Skeletal muscle cell (primary cell): ENCODE measurements at places on chromosomes 13 and 19.
A peak's percentile ranks its signal among the peaks of the same experiment; 100 is the strongest.

DNA sequence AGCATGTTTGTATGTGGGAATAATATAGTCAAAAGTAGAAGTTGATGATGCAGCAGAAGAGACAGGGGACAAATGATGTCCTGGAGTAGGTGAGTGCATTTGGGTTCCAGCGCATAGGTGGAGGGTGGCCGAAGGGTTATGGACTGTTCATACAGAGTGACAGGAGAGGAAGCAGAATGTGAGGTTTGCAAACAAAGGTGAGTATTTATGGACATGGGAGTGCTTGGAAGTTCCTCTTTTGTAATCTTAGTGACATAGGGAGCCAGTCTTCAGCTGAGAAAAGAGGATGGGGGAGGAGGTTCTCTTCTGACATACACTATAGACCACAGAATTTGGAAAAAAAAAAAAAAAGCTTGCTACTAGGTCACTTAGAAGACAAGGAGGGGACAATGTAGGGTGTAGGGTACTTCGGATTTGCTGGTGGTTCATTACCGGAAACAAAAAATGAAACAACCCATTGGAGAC is 331.6 kb downstream of the DLEU7 start:
- no peak for DNase-seq

- no peak for DNase-seq
Observed at GRCh38 chr13:112781881-112782361, 92.1 kb downstream of the ATP11A start.

DNA sequence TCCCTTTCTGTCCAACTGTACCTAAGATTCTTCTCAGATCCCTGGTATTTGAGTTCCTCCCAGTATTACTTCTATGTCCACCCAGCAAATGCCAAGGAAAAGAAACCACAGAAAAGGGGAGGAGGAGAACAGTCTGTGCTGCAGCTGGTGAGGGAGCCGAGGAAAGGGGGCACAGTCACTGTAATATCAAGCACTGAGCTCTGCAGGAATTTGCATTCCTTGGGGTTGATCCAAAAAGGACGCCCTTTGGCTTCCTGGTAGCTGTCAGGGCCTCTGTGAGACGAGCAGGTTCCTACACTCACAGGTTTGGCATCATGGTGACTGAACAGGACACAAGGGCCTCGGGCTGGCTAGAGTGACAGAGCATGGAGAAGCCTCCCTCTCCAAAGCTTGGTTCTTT is 273.4 kb downstream of the NHLRC3 start:
- peak; percentile 13 for DNase-seq

DNA sequence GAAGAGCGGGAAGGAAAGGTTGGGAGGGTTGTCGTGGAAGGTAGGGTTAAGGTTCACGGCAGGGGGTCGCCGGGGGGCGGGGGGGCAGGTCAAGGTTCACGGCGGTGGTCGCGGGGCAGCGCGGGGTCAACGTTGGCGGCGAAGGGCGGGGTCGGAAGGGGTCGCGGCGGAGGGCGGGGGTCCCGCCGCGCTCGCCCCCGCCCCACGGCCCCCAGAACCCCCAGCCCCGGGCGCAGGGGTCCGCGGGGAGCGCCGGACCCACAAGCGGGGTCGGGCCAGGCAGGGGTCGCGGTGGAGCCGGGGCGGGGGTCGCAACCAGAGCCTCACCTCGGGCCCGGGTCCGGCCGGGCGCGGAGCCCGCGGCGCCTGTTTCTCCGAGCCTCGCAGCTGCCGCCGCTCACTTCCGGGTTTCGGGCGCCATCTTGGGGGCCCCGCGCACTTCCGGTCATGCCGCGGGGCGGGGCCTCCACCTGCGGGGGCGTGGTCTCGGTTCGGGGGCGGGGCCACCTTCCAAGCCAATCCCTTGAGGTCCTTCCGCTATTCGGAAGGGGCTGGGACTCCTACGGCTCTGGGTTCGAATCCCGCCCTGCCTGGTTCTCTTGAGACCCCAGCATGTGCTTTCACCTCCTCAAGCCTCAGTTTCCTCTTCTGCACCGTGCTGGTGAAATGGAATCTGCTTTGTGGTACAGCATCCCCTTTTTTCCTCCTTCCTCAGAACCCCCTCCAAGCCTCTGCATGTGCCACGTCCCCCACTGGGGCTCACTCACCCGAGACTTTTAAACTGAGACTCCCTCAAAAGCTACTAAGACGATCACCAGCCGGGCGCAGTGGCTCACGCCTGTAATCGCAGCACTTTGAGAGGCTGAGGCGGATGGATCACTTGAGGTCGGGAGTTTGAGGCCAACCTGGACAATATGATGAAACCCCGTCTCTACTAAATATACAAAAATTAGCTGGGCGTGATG is at the start of gene SBNO2:
TSS of gene SBNO2 (minus strand) at position 424 of the 965 bp plus-strand sequence. CDS start 19,992 bp downstream, outside the sequence.
- DNase-seq, result peak; percentile 36

GRCh38 chr19:31118287-31118955 is 230.8 kb downstream of the TSHZ3 start:
- no peak for DNase-seq

DNA sequence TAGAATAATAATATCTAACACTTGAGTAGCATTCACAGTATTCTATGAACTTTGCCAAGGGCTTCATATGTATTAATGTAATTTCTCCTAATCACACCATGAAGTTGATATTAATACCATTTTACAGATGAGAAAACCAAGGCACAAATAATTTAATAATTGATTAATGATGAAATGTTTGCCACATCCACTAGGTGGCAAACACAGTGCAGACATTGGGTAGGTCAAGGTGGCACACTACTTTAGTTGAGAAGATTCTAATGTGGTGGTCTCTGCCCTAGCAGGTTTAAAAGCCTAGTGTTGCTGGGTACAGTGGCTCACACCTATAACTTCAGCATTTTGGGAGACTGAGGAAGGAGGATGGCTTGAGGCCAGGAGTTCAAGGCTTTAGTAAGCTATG is 412.4 kb downstream of the SUCLA2 start:
- no peak for DNase-seq

DNA sequence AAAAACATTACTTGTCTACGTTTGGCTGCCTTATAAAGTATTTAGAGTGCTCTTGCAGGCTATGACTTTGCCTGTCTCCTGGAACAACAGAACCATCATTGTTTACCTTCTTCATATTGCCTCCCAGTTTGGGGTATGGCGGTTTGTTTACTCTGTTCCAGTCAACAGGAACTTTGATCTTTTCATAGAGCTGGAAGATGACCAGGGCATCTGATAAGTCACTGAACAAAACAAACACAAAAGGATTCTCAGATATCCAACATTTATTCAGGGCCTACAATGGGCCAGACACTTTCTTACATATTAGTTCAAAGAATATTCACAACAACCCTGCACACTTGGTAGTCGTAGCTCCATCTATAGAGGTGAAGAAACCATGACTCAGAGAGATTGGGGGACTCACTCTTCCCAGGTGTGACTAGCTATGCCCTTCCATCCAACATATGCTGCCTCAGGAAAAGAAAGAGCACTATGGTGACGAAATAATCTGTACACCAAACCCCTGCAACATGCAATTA is 38.4 kb upstream of the CPB2 start:
- no peak for DNase-seq

- peak; percentile 3 for DNase-seq
Observed at GRCh38 chr19:53076984-53077383, 26.2 kb downstream of the ZNF160 start.

- no peak for DNase-seq
Observed at GRCh38 chr19:15313649-15314279, 18.6 kb downstream of the BRD4 start.

- no peak for DNase-seq
Observed at GRCh38 chr19:29623726-29624488, 17.8 kb downstream of the POP4 start.

DNA sequence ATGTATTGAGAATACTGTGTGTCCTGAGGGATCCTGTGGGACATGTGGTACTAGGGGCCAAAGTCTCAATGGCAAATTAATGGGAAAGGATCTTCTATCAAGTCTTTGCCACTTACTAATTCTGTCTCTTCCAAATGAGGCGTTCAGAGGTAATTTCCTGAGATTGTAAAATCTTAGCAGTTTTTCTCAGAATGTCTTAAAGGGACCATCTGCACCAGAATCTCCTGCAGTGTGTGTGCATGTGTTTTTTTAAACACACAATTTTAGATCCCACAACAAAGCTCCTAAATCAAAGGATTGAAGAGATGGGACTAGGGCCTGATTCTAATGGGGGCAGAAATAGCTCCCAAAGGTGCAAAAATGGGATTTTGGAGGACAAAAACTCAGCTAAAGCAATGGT is 78.2 kb downstream of the MYO16 start:
- DNase-seq, result no peak

DNA sequence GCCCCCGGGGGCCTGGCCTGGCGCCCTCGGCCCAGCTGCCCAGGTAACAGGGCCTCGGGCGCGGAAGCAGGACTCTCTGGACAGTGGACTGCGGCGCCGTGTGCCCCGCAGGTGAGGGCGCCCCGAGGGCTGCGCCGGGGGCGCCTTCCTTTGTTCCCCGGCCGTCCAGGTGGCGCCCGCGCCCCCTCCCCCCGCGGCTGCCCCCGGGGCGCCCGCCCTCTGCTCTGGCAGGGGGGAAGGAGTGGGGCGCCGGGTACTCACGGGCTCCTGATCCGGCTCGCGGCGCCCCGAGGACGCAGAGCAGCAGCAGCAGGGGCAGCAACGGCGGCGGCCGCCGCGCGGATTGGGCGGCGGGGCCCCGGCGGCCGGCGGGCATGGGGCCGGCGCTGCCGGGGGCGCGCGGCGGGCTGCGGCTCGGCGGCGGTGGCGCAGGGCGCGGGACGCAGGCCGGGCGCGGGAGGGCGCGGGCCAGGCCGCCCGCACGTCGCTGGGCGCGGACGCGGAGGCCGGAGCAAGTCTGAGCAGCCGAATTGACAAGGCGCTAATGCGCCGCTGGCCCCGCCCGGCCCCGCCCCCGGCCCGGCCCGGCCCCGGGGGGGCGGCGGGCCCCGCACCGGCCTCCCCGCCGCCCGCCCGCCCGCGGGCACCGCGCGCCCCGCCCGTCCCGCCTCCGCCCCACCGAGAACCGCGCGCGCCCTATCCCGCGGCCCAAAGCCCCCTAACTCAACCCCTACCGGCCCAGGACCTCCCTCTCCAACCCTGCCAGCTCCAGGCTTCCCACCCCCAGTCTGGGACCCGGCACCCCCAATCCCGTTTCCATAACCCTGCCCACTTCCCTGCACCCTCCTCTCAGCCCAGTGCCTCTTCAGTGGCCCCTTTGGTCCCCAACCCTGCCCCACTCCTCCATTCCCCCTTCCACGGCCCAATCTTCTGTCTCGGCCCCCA is at the start of gene CRLF1:
TSS of gene CRLF1 (minus strand) at position 519 of the 945 bp plus-strand sequence. CDS start at position 376, 143 bp downstream.
- DNase-seq, result no peak

DNA sequence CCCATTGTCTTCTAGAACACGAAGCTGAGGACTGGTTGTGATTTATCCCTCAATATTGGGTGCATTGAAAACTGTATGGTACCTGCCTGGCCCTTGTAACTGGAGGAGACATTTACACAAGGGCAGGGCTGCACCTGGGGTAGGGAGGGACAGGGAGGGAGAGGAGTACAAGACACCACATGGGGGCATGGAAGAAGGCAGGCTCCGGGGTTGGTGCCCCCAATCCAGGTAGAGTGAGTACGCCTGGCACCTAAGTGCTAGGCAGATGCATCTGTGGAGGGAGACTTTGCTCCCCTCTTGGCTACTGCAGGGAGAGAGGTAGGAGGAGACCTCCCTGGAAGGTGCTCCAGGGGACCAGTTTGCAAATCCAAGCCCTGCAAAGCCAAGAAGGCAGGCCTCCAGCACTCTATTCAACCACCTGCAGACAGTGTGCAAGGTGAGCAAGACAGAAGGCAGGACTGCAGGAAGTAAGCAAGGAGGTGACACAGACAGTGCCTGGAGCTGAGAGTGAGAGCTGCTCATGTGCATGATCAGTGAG is 19.4 kb upstream of the UQCRFS1 start:
- no peak for DNase-seq

GRCh38 chr13:95571941-95572340 is 19.4 kb downstream of the CLDN10 start:
- no peak for DNase-seq

- no peak for DNase-seq
Observed at GRCh38 chr19:47609906-47610894, 1.3 kb downstream of the BICRA start.

- DNase-seq, result no peak
Observed at GRCh38 chr19:10105509-10106099, 558 bp upstream of the PPAN start.

GRCh38 chr13:51934461-51935087 is 72.8 kb downstream of the CCDC70 start:
- no peak for DNase-seq

GRCh38 chr19:20162821-20163220 is 4.2 kb upstream of the ZNF486 start:
- no peak for DNase-seq

DNA sequence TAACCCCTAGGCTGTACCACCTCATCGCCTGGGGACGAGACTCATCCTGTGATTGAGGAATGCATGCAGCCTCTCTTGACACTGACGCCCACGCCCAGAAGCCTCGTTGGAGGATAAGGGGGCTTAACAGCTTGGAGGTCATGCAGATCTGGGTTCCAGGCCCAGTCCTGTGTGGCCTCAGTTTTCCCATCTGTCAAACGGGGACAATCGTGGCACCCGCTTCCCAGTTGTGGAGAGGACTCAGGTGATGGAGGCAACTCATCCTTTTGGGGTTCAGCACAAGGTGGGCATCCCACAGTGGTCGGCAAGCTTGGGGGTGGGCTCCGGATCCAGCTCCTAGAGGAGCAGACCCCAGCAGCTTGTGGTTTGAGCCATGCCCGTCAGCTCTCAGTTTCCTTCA is 1.4 kb upstream of the LGI4 start:
- no peak for DNase-seq

GRCh38 chr19:14473073-14473977 is 1.8 kb downstream of the PTGER1 start:
- DNase-seq, result no peak

DNA sequence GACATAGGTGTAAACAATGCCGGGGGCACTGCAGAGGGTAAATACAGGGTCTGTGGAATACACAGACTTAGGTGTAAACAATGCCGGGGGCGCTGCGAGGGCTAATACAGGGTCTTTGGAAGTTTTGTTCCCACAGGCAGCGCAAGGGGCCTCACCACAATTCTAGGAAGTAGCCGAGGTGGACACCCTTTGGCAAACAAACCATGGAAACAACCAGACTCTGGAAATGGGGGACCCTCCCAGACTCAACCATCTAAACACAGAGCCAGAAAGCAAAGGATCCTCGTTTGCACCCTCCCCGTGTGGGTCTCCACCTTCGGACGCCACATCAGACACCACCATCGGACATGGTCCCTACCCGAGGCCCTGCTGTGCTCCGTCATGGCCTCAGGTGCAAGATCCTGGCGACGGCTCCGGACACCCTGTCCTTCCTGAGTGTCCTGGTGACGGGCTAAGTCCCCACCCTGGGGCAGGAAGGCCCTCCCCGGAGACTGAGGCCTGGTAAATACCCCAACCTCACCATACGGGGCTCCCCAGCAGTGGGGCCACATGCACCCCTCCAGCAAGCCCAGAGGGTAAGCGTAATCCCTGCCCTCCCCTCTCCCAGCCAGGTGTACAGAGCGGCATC is 16.7 kb upstream of the PLPP2 start:
- DNase-seq, result no peak

DNA sequence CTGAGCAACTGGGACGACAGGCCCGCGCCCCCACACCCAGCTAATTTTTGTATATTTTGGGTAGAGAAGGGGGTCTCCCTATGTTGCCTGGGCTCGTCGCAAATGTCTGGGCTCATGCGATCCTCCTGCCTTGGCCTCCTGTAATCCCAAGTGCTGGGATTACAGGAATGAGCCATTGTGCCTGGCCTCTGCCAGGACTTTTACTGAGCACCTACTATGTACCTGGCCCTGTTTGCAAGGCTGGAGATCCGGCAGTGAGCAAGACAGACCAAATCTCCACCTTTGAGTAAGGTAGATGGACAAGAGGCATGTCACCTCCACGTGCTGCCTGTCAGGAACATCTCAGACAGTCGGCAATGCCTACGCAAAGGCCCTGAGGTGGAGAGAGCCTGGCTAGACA is 6.9 kb downstream of the FKBP8 start:
- no peak for DNase-seq
